Mammary epithelial cell (primary cell): ENCODE measurements at places on chromosomes 7 and 10.
A peak's percentile ranks its signal among the peaks of the same experiment; 100 is the strongest.

DNA sequence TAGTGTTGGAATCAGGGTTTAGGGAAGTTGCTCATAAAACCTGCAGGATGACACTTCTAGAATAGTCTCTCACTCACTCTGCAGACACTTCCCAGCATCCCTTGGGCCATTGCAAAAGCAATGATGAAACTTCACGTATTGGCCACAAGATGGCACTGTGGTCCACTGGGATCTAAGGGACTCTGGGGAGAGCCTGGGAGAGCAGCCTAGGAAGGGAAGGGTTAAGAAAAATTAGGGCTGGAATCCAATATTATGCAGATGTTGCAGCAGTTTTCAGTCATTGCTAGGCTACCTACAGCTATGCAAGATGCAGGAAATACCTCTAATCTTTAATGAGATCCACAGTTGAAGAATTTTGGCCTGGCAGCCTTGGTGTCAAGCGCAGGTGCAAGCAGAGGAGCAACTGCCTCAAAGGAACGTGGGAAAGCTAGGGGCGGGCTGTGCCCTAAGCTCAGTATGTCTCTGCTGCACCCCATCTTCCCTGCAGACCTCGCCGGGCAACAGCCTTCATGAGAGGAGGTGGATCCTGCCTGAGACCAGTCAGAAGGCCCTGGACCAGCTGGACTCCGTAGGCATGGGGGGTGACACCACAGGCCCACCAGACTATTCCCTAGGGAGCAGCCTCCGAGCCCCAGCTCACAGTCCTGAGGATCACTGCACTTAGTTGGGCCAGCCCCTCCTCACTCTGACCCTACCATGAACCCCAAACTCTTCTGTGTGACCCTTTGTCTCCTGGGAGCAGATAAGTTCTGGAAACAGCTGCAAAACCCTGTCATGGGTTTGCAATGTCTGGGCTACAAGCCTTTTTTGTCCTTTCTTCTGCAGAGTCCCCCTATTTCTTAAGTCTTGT, 127.9 kb upstream of the PRSS58 start:
- peak; percentile 70 for DNase-seq

DNA sequence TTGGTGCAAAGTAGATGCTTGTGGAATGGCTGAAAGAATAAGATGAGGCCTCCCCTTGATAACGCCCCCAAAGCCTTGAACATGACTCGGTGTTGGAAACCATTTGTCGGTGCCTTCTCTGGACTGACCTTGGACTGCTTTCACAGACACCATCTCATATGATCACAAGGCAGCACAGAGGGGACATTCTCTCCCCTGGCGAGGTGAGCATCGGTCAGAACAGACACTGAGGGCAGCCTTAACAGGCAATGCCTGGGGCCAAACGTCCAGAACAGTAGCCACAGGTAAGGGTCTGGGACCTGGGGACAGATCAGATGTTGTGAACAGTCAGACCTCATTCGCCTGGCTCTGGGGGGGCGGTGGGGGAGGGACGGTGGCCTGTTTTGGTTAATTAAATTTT, 2.8 kb upstream of the TRRAP start:
- no peak for DNase-seq

- no peak for DNase-seq
Observed at GRCh38 chr7:151014950-151015349, 9.3 kb downstream of the ATG9B start.

DNA sequence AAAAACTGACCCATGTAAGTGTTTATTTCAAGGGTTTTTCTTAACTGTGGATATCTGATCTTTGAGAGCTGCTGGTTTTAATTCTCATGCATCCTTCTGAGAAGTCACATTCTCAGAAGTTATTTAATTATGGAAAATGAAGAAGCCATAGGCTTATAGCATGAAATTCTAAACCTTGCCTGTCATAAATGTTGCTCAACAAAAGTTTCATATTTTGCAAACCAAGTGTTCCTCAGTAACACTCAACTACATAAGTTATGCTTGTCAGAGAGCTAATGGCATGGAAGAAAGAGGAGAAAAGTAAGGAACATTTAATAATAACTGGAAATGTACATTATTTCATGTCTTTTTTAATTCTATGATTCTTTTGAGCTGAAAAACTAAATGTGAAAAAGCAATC, 78.6 kb upstream of the MPP7 start:
- DNase-seq, result no peak

- no peak for DNase-seq
Observed at GRCh38 chr10:94366382-94366781, 3.6 kb upstream of the NOC3L start.

DNA sequence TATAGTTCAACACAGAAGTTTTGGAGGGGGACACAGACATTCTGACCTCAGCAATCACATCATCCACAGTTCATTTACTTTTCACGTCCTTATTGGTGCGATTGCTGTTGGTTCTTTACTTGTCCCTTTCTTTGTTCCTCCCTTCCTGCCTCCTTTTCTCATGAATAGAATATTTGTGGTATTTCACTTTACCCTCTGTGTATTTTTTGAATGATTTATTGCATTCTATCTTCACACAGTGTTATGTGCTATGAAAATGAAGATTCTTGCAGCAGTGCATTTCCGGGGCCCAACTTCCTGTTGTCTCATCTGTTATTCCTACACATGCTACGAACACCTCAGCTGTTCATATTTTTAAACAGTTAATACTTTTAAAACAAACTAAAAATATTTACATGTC, 179.6 kb downstream of the ZMYND11 start:
- no peak for DNase-seq

- DNase-seq, result peak; percentile 26
Observed at GRCh38 chr10:49518982-49519578, 19.8 kb downstream of the ERCC6 start.
